ENCODE measurements at places on chromosomes 5 and 9. TPM values are rescaled to one million over a fixed set of nuclear protein-coding genes. Genes with fewer than 3 reads are reported as not detected.

Gene HTR1A
- not detected for total RNA-seq

Gene RNF130
- 71.7 TPM for total RNA-seq

GRCh38 chr9:135898634-135899407, 8.5 kb downstream of the CAMSAP1 start:
- no peak for DNase-seq

Gene CYLC2
- not detected for total RNA-seq

DNA sequence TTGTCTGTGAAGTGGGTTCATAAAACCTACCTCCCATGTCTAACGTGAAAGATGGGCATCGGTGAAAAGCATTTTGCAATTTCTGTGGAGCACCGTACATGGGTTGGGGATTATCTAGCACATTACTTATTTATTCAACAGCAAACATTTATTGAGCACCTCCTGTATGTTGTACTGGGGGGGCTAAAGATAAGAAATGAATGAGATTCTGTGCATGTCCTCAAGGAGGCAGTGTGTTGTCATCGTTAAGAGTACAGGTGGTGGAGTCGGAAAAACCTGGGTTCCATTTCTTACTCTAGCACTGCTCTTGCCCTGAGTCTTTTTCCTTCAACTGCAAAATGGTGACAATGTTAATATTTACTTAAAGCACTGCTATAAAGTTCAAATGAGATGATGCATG, 30.4 kb upstream of the DENND1A start:
- DNase-seq = no peak

DNA sequence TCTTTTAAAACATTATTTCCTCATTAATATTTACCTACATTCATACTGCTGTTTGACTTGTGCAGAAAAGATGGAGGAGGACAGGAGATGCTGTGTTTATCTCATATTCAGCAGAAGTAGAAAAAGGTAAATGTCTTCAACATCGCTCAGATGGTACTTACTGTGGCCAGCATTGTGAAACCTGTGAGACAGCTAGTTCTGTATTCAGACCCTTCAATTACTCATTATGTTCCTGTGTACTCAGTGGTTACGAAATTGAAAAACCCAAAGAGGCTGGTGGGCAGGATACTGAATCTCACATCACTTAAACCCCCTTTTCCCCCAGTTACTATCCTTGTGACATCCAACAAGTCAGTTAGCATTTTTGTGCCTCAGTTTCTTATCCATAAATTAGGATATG, 216.0 kb downstream of the KDM4C start:
- DNase-seq = no peak

DNA sequence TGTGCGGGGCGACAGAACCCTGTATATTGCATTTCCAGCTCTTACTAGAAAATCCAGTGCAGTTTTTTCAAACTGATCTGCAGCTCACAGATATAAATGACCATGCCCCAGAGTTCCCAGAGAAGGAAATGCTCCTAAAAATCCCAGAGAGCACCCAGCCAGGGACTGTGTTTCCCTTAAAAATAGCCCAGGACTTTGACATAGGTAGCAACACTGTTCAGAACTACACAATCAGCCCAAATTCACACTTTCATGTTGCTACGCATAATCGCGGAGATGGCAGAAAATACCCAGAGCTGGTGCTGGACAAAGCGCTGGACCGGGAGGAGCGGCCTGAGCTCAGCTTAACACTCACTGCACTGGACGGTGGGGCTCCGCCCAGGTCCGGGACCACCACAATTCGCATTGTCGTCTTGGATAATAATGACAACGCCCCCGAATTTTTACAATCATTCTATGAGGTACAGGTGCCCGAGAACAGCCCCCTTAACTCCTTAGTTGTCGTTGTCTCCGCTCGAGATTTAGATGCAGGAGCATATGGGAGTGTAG, 786 bp downstream of the PCDHB5 start:
- no peak for DNase-seq

- DNase-seq = no peak
These were observed 45.8 kb downstream of the KIAA1958 start for GRCh38 chr9:112532427-112532826.

- DNase-seq = no peak
These were observed 710 bp downstream of the WNK2 start for GRCh38 chr9:93184432-93185265.

Gene C6
- 1.7 TPM for total RNA-seq
